ENCODE measurements at places on chromosomes 4 and X.

DNA sequence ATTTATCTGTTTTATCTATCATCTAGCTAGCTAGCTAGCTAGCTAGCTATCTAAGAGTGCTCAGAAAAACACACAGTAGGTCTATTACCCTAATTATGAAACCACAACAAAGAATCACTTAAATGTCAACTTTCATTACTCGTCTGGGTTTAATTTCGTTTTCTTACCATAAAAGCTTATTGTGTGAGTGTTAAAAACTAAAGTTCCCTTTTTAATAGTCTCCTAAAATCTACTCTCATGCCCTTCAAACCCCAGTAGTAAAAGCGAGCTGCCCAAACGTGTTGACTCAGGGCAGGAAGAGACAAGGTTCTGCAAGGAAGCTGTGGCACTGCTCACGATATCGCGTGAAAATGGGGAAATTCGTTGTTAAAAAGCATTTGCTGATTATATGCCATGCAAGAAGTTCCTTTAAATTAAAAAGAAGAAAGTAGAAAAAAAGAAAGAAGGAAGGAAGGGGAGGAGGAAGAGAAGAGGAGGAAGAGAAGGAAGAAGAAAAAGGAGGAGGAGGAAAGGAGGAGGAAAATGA, 595 bp downstream of the MBNL3 start:
- no peak for DNase-seq

DNA sequence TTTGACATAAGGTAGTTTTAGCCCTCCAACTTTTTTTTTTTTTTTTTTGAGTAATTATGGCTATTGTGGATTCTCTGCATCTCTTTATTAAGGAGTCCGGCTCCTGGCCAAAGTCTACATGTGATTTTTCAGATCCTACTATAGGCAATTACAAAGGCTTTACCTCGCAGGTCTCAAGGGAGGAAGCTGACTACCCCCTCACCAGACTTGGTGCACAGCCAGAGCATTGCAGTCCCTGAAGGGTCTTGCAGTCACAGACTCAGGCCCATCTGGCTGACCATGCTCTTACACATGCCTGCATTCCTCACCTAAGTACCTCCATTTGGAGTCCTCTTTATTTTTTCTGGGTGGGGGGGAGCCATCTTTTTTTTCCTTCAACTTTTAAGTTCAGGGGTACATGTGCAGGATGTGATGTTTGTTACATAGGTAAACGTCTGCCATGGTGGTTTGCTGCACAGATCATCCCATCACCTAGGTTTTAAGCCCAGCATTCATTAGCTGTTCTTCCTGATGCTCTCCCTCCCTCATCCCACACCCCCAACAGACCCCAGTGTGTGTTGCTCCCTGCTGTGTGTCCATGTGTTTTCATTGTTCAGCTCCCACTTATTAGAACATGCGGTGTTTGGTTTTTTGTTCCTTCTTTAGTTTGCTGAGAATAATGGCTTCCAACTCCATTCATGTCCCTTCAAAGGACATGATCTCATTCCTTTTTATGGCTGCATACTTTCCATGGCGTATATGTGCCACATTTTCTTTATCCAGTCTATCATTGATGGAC, 88.4 kb upstream of the STIM2 start:
- no peak for DNase-seq

- no peak for DNase-seq
These were observed 180.5 kb downstream of the PPP1R2C start for GRCh38 chrX:42597481-42597880.

- DNase-seq = no peak
These were observed 6.5 kb upstream of the GLRA3 start for GRCh38 chr4:174835536-174835935.

- peak; percentile 2 for DNase-seq
These were observed 581.3 kb upstream of the TENM3 start for GRCh38 chr4:181661923-181662322.

Measured in lung (tissue), 17 donors.